NCI-H187 (cell line): ENCODE measurements at places on chromosomes 16 and 17.

DNA sequence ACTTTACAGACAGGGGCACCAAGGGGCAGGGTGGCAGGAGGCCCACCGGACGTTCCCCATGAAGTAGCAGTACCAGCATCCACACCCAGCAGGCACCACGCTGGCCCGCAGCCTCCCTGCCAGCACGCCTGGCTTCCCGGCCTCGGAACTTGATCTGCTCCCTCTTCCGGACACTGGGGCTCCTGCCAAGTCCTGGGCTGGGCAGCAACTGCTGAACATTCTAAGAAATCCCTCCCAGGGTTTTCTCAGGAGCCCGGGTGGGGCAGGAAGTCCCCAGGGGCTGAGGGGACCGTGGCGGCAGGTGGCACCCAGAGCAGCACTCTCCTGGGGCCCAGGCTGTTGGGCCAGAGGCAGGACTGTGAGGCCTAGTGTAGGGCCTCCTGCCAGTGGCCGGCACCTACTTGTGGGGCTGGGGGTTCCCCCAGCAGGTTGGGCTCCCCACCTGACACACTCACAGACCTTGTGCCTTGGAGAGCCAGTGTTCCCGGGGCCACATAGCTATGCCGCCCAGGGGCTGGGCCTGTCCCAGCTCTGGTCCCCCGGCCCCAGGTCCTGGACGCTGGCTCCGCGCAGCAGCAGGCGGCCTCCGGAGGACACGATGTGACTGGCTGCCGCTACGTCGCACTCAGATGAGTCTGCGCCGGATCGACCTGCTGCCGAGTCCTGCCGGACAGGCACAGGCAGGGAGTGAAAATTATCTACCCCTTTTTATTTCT is 86.2 kb upstream of the CBX4 start:
- DNase-seq: no peak

DNA sequence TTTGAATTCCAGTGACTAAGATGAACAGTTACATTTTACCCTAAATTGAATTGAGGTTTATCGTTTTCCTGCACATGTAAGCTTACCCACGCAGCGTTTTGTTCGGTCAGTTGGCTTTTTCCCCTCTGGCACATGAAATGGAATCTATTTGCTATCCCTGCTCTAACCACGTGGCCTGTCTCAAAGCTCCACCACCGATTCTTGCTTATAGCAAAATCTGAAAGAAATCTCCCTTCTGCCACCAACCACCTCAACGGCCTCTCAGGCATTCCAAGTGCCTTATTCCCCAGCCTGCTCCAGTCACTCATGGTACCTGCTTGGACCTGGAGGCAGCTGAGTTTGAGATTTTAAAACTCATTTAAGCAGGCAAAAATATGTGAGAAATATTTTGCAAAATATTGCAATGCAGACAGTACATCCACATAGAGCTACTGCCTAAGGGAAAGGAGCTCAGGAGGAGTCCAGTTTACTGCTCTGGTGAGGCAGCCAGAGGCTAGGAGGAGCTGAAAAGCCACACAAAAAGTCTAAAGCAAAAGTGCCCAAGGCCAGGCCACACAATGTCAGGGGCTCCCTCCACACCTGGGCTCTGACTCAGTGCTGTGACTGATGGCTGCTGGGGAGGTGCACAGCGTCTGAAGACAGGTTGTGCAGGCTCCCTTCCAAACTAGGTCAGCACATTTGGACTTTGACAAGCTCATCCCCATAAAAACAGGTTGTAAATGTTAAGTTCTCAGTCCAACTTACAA is 26.4 kb downstream of the ARHGAP17 start:
- DNase-seq: no peak

DNA sequence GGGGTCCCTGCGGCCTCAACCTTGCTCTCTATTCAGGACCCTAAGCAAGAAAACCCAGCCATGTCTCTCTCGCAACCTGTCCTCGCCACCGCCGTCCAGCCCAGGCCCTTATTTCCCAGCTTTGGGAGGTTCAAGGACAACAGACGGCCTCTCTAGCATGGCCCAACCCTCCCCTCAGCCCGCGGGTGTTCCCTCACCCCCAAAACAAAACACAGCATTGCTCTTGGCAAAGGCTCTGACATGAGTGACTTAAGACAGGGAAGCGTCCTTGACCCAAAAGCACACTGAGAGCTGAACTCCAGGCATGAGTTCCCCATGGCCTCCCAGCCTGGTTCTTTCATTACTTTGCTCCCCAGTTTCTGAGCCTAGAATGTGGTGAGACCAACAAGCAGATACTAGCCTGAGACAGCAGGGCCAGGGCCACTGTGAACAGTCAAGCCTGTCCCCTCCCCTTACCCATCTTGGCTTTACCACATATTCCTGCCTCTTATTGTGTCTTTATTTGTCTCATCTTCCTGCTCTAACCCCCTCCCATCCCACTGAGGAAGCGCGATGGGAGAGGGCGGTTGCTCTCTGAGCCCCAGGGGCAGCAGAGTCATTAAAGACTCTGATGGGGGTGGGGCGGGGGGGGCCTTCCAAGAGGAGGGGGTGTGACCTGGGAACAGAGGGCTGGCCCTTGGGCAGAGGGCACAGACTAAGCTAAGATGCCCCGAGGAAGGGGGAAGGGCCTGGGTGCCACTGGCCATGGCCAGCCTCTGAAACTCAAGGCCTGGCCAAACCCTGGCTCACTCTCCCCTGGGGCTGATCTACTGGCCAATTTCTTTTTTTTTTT is 11.8 kb downstream of the SREBF1 start:
- DNase-seq: no peak

DNA sequence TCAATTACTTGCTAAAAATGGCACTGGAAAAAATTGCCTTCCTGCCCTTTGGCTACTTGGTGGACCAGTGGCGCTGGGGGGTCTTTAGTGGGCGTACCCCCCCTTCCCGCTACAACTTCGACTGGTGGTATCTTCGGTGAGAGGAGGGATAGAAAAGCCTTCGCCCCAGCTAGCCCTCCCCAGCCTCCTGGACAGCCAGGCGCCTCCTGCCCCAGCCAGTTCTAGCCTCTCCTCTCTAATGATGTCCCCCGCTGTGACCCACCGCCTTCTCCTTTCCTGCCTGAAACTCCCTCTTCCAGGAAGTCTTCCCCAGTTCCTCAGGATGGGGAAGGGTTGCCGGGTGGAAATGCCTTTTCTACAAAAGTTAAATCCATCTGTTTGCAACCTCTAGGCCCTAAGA is 6.2 kb downstream of the ACE start:
- DNase-seq: no peak

GRCh38 chr16:83403761-83404160 is 404.0 kb upstream of the HSBP1 start:
- no peak for DNase-seq

GRCh38 chr16:5815570-5816237 is 718.1 kb upstream of the EEF2KMT start:
- no peak for DNase-seq

- DNase-seq: no peak
These were observed at the start of gene HS3ST4 for GRCh38 chr16:25691519-25692091. HS3ST4 (plus strand) TSS chr16:25691959.

- no peak for DNase-seq
These were observed 33.9 kb downstream of the ANKFY1 start for GRCh38 chr17:4229627-4230541.

- DNase-seq: no peak
These were observed 41.8 kb upstream of the AMZ2 start for GRCh38 chr17:68205808-68206720.

DNA sequence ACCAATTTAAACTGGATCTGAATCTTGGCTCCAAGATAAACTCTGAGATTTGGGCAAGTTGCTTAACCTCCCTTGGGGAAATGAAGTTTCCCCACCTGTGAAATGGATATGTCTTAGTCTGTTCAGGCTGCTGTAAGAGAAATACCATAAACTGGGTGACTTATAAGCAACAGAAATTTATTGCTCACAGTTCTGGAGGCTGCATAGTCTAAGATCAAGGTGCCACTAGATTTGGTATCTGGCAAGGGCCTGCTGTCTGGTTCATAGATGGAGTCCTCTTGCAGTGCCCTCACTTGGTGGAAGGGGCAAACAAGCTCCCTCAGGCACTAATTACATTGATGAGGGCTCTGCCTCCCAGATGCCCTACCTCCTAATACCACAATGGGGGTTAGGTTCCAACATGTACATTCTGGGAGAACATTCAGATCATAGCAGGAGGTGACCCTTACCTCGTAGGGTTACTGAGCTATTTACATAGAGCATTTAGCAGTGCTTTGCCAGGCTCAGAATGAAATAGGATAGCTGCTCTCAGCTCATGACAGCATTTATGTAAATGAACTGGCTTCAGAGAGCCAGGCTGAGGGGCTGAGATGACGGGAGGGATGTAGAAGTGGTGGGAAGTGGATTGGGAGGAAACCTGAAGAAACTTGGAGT is 83.9 kb downstream of the SPECC1 start:
- no peak for DNase-seq

- no peak for DNase-seq
These were observed 21.1 kb upstream of the MLKL start for GRCh38 chr16:74721716-74722115.

GRCh38 chr17:19447085-19447583 is 36.1 kb downstream of the RNF112 start:
- DNase-seq: no peak

- DNase-seq: no peak
These were observed 1.3 kb downstream of the RAB40B start for GRCh38 chr17:82696916-82697807.

GRCh38 chr17:56751145-56751738 is 82.5 kb downstream of the C17orf67 start:
- DNase-seq: no peak

DNA sequence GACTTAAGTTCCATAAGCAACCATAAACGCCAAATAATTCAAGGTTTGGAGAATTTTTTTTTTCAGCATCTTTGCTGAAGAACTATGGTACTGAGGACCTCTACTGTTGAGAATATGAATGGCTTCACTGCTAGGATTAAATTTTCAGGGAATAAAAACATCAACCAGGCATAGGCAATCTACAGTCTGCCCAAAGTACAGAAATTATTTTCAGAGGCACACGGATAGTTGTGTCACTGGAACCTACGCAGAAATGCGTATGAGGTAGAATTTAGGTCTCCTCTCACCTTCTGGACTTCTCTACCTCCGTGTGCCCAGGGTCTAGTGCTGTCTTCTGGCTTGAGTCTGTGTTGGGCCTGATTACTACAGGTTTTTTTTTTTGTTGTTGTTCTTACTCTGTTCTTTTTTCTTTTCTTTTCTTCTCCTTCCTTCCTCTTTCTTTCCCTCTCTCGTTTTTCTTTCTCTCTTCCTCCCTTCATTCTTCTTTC is 39.7 kb downstream of the NACA2 start:
- DNase-seq: no peak

GRCh38 chr17:17719966-17720543 is 38.8 kb downstream of the RAI1 start:
- DNase-seq: no peak

DNA sequence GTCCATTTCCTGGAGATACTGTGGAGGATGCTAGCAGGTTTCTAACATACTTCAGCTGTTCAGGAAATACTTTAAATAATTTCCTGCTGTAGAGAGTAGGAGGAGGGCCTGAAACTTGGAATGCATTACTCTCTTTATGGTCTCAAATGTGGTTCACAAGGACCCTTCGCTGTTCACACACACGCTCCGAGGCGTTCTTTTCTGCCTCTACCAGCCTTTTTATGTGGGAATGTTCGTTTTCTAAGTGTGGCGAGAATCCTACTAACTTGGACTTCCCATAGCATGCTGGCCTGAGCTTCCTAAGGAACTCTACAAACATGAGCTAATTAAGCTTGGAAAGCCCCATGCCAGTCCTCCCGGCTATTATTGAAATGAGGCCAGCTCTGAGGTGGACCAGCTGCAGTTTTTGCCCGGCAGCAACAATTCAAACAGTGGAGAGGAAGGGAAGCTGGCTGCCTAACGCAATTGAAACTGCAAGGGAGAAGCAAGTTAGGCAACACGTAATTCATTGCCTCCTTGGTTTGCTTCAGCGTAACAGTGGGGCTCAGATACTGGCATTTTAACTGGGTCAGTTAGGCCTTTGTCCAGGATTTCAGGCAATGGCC is 18.9 kb downstream of the KPNA2 start:
- no peak for DNase-seq

GRCh38 chr16:19488213-19488640 is 33.7 kb downstream of the GDE1 start:
- DNase-seq: no peak

GRCh38 chr17:34579979-34580684 is 750 bp downstream of the TMEM132E start:
- DNase-seq: no peak

GRCh38 chr17:57004944-57005579 is 27.1 kb downstream of the SCPEP1 start:
- no peak for DNase-seq

DNA sequence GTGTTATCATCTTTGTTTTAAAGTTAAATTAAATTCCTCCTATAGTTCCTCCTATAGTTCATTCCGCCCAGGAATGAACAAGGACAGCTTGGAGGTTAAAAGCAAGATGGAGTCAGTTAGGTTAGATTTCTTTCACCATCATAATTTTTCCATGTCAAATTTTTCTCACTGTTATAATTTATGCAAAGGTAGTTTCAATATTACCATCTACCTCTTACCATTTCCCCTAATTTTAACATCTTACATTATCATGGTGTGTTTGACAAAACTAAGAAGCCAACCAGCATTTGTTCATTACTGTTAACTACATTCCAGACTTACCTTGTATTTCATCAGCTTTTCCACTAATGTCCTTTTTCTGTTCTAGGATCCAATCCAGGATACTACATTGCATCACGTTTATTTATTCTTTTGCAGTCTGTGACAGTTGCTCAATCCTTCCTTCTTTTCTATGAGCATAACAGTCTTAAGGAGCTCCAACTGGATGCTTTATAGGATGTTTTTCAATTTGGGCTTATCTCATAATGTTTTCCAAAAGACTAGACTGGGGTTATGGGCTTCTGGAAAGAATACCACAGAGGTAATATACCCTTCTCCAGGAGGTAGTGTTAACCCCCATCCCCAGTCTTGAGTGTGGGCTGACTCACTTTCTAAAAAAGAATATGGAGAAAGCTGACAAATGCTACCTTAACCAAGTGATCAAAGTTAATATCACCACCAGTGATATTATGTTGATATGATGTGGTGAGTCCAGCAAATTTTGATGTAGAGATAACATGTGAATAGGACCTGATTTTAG is 158.5 kb downstream of the PPM1E start:
- DNase-seq: no peak

GRCh38 chr16:58345574-58346354 is 46.5 kb upstream of the GINS3 start:
- DNase-seq: no peak

DNA sequence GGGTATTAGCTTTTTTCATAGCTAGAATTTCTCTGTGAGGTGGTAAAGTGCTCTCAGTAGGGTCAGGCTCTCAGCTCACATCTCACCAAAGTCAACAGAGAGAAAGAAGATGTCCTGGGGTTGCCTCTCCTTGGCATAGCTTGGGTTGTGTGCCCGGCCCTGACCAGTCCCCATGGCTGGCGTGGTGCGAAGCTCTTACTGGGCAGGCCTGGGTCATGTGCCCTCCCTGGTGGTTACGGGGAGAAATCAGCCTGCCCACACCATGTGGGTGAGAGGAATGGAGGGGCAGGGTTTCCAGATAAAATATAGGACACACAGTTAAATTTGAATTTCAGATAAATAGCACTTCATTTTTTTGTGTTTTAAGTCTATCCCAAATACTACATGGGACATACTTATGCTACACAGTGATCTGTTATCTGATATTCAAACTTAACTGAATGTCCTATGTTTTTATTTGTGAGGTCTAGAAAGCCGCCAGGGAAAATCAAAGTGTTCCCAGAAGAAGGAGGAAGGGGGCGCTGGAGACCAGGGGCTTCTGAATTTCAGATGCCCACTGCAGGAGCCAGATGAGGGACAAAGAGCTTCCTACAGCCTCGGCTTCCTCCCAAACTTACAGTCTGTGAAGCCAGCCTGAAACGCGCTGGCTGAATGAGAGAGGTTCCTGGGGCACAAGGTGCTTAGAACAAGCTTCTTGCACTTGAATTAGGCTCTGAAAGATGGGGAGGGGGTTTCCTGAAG is 45.4 kb downstream of the NKD1 start:
- no peak for DNase-seq
